ENCODE measurements at places on chromosomes 12 and 14.

- no peak for DNase-seq
Observed at GRCh38 chr12:27521066-27521465, 2.9 kb upstream of the PPFIBP1 start.

DNA sequence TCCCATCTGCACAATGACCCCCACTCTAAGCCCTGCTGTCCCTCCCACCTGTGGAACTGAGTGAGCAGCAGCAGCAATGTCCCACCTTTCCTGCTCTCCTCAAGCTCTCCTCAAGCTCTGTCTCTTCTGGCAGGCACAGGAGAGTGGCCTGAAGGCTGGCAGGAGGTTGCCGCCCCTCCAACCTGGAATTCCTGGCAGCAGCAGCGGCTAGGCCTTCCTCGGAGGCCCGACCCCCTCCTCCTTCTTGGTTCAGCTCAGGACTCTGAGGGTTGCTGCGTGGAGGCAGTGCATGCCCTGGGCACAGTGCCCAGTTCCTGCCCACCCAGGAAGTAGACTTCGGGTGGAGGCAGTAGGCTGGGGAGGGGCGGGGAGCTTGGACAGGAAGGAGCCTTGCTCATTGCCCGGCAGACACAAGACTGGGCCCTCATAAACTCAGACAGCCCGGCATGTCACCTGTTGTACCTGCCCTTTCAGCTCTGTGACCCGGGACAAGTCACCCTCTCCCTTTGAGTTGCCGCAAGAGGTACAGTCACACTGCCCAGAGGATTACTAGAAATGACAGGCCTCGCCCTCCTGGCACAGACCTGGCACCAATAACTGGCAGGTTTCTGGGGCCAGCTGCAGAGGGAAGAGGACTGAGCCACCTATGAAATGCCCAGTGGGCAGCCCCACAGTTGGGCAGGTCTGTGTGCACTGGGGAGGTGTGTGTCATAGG, 2.1 kb upstream of the SERPINA1 start:
- DNase-seq: no peak

GRCh38 chr12:42666671-42667243, 77.2 kb upstream of the PRICKLE1 start:
- DNase-seq: no peak

GRCh38 chr12:39412210-39412609, 30.7 kb downstream of the KIF21A start:
- DNase-seq: no peak

DNA sequence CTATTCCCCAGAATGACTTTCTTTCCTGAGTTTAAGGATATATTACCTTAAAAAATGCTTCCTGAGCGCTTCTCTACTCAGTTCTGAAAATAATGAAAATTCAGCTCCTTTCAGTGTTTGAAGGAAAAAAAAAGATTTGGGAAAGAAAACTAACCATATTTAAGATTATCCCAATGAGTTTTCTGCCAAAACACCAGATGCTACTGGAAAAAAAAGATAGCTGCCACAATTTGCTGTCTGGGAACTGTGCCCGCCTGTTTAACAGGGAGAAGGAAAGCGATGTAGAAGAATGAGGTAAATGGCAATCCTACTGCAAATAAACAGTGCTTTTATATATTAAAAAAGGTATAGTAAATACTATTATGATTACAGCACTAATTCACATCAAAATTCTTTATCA, 367.6 kb upstream of the PRICKLE1 start:
- no peak for DNase-seq
